Pulmonary artery endothelial cell (primary cell): ENCODE measurements at places on chromosomes 11 and 22. TPM values are rescaled to one million over a fixed set of nuclear protein-coding genes. Genes with fewer than 3 reads are reported as not detected.

Gene AGBL2
- total RNA-seq: 0.18 and 0.26 TPM in 2 replicates

Gene DEPDC7
- total RNA-seq: 0.13 and 0.35 TPM in 2 replicates

Gene VPREB3
- total RNA-seq: not detected in 2 replicates

Gene DUSP8
- total RNA-seq: 0.40 and 0.71 TPM in 2 replicates

Gene IL17REL
- total RNA-seq: 0.04 and 0.20 TPM in 2 replicates

Gene TRIM29
- 0.25 TPM in 1 of 2 replicates, not detected in the other for total RNA-seq

Gene OR4A16
- total RNA-seq: not detected in 2 replicates

Gene SLC5A12
- not detected in 2 replicates for total RNA-seq

Gene SLC1A2
- total RNA-seq: not detected in 2 replicates

Gene SIK2
- total RNA-seq: 6.6 and 8.1 TPM in 2 replicates

Gene EHD1
- 110 and 122 TPM in 2 replicates for total RNA-seq

Gene PDE3B
- total RNA-seq: 4.3 and 4.7 TPM in 2 replicates

Gene POU2AF3
- not detected in 2 replicates for total RNA-seq

DNA sequence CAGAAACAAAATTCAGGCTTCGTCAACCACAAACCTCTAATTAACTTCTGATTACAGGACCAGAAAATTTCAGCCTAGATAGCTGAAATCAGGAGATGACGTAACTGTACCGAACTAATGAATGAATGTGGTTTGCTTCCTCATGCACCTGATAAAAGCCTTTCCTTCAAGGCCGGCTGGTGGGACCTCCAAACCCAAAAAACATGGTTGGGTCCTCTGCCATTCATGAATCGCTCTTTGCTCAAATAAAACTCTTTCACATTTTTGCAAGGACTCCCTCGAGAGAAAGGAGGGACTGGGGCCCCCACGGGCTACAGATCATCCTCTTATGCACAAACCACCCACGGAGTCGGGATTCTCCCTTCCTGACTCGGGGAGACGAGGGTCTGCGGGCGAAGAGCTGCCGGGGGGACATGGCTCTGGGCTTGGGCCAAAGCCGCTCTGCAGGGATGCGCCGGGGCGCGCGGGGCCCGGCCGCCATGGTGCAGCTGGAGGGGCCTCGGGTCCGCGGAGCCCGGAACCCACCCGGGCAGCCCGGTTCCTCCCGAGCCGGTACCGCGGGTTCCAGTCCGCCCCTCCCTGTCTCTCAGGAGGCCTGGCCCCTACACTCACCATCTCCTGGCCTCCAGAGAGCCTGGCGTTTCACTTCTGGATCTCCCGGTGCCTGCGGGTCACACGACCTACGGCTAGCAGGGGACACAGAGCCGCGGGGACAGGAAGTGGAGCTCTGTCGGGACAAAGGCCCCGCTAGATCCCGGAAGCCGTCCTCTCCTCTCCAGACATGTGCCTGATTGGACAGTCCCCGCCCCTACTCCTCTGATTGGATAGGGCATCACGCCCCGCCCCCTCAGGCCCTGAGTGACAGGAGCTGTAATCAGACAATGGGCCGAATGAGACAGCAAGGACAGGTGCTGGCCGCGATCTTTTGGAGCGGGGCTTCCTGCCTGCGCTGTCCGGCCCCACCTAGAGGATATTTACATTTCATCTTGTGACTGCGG lies at the start of gene ZNF195:
TSS of gene ZNF195 (minus strand) at position 721 of the 998 bp plus-strand sequence. CDS start at position 615, 106 bp downstream.
- peak; percentile 75 for DNase-seq

- no peak for DNase-seq
These were observed 4.4 kb downstream of the TP53I11 start for GRCh38 chr11:44946263-44946662.

- DNase-seq: no peak
These were observed 7.1 kb downstream of the LARGE1 start for GRCh38 chr22:33913188-33913587.

- no peak for DNase-seq
These were observed 751 bp downstream of the MS4A10 start for GRCh38 chr11:60785806-60786361.

DNA sequence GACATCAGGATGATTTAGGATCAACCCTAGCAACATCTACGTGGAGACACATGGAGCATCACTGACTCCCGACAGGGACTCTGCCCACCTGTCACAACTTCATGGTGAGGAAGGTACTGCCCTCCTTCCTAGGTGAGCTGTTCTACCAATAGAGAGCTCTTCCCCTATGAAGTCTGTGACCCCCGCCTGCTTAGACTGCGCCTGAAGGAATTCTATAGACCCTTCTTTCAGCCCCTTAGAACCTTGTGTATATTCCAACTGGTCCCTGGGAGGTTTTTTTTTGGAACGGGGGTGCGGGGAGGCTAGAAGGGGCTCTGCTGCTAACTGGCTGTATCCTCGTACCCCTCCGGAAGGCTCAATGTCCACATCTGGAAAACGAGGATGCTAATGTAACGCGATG lies 566 bp downstream of the INTS4 start:
- no peak for DNase-seq

- DNase-seq: no peak
These were observed 132.9 kb downstream of the RASSF10 start for GRCh38 chr11:13141731-13142709.

- no peak for DNase-seq
These were observed 2.5 kb downstream of the THYN1 start for GRCh38 chr11:134250675-134251074.

- DNase-seq: no peak
These were observed 146.8 kb upstream of the LARGE1 start for GRCh38 chr22:34067031-34067430.

DNA sequence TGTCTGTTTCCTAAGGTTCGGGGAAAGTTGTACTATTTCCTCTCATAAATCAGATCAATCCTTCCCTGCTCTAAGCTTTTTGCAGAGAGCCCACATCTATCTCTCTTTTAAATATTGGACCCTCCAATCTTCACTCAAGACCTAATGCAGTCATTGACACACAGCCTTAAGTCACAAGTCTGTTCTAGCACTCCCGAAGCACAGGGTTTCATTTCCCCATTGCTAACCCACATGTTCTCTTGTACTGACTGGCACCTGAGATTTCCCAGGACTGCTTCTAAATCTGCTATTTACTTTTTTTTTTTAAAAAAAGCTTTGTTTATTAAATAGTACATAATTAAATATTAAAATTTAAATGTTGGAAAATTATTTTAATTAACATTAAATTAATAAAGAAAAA lies 674.7 kb downstream of the TBC1D22A start:
- no peak for DNase-seq

GRCh38 chr11:83249972-83250593 lies 36.1 kb downstream of the CCDC90B start:
- no peak for DNase-seq

DNA sequence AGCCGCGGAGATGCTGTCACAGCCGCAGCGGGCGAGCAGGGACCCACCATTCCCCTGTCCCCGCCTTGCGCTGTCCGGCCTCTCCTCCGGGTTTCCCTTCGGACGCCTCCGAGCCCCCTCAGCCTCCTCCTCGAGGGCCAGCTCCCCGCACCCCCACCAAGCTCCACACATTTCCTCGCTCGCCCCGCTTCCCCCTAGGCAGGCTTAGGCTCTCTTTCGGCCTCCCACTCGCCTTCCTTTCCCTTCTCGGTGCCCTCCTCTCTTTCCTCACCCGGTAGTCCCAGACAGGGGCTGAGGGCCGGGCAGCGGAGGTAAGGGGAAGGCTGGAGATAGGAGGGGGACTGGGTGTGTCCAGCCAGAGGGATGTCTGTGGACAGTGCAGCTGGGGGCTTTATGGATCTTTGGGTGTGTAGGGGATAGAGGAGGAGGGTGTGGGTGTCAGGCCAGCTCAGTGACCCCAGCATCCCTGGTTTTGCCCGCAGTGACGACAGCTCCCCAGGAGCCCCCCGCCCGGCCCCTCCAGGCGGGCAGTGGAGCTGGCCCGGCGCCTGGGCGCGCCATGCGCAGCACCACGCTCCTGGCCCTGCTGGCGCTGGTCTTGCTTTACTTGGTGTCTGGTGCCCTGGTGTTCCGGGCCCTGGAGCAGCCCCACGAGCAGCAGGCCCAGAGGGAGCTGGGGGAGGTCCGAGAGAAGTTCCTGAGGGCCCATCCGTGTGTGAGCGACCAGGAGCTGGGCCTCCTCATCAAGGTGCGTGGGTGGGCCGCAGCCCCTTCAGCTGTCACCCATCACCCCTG lies 1.6 kb downstream of the KCNK4 start:
- no peak for DNase-seq

- no peak for DNase-seq
These were observed 14.8 kb downstream of the LPXN start for GRCh38 chr11:58560842-58561241.

- no peak for DNase-seq
These were observed 69.2 kb upstream of the PRR5 start for GRCh38 chr22:44632541-44633396.

GRCh38 chr22:27906241-27906640 lies 12.8 kb downstream of the PITPNB start:
- no peak for DNase-seq

- no peak for DNase-seq
These were observed 2.1 kb downstream of the DEAF1 start for GRCh38 chr11:692824-693414.

DNA sequence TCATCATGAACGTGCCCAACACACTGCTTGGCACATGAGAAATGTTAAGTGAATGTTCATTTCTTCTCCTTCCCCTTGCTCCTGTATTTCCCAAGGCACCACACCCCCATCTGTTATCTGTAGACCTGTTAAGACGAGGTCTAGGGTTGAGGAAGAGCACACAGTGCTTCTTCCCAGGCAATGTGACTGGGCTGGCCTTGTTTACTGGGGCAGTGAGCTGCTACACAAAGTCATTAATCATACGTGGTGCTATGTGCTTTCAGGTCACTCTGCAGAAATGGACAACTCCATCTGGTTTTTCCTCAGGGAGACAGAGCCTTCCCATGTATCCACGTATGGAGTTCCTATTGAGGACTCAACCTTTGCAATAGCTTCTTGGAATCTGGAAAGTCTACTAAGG lies 118.7 kb downstream of the KCNC1 start:
- DNase-seq: no peak

- no peak for DNase-seq
These were observed 246.2 kb downstream of the ST3GAL4 start for GRCh38 chr11:126601550-126602215.

- no peak for DNase-seq
These were observed 359.9 kb downstream of the CASP12 start for GRCh38 chr11:104538313-104538712.

GRCh38 chr11:3035333-3035732 lies 21.9 kb downstream of the CARS1 start:
- DNase-seq: no peak

GRCh38 chr22:26534171-26534855 lies 22.0 kb upstream of the TFIP11 start:
- DNase-seq: no peak

- DNase-seq: no peak
These were observed 42.5 kb downstream of the IGLL5 start for GRCh38 chr22:22930222-22930497.

GRCh38 chr11:67253872-67254624 lies 12.2 kb upstream of the GRK2 start:
- no peak for DNase-seq

GRCh38 chr11:69611548-69612526 lies 29.1 kb upstream of the CCND1 start:
- no peak for DNase-seq

DNA sequence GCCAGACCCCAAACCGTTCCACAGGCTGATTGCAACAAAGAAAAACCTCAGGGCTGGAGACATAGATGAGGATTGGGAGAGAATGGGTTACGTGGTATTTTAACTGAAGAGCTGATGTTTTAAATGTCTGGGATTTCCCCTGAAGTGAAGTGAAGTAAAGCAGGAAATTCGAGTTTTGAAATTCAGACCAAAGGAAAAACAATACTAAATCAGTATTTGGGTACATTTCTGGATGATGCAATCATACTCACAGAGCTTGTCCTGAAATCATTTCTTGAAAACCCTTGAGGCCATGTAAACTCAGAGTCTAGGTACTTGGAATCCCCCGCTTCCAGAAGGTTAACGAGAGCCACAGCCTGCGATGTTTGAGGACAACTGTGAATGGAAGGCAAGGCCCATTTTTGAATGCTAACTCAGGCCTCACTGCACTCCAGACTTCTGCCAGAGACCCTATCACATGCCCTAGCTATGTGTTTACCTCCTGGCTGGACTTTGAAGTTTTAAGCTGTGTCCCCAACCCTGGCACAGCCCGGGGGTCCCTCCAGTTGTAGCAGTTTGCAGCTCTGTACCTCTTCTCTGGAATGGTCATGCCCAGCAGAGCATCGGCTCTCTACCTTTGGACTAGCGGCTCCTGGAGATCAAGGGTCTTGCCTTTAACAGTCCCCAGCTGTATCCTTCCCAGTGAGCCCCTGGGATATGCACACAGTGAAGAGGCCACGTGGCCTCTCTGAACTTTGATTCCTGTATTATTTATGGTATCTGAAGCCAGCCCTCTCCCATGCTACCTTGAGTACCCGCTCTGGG lies 5.4 kb upstream of the FTH1 start:
- DNase-seq: no peak

DNA sequence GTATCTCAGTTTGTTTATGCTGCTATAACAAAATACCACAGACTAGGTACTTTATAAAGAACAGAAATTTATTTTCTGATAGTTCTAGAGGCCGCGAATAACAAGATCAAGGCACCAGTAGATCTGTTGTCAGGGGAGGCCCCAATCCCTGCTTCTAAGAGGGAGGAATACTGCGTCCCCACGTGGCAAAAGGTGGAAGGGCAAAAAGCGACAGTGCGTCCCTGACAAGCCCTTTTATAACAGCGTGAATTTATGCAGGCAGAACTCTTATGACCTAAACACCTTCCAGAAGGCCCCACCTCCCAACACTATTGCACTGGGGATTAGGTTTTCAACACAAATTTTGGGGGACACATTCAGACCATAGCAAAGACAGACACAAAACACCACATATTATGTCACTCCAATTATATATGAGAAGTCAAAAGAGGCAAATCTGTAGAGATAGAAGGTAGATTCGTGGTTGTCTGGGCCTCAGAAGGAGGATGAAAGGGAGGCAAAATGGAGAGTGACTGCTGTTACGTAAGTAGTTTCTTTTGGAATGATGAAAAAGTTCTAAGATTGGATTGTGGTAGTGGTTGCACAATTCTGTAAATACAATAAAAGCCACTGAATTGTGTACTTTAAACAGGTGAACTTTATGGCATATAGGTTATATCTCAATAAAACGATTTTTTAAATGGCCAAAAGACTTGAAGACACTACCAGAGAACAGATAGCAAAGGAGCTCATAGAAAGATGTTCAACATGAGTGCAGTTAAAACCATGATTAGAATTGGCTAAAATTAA lies 30.1 kb upstream of the TNRC6B start:
- no peak for DNase-seq

- DNase-seq: no peak
These were observed 49.3 kb upstream of the RDX start for GRCh38 chr11:110345743-110346142.

GRCh38 chr11:129412494-129412893 lies 36.8 kb downstream of the BARX2 start:
- DNase-seq: no peak

DNA sequence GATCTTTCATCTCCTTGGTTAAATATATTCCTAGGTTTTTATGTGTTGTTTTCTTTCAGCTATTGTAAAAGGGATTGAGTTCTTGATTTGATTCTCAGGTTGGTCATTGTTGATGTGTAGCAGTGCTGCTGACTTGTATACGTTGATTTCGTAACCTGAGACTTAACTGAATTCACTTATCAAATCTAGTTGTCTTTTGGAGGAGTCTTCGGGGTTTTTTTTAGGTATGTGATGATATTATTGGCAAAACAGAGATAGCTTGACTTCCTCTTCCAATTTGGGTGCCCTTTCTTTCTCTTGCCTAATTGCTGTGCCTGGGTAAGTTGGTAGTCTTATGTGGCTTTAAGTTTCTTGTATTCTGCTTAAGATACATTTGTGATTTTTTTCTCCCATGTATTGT lies 52.8 kb downstream of the CBL start:
- DNase-seq: no peak
